ENCODE measurements at places on chromosomes 13 and 19. TPM values are rescaled to one million over a fixed set of nuclear protein-coding genes. Genes with fewer than 3 reads are reported as not detected.

The SLC10A2 gene
- not detected for total RNA-seq

The PSG7 gene
- total RNA-seq = not detected

The KLK4 gene
- total RNA-seq = not detected

The FCER2 gene
- not detected for total RNA-seq

All from bronchial smooth muscle cell (primary cell).